ENCODE measurements at places on chromosomes 4 and X.

DNA sequence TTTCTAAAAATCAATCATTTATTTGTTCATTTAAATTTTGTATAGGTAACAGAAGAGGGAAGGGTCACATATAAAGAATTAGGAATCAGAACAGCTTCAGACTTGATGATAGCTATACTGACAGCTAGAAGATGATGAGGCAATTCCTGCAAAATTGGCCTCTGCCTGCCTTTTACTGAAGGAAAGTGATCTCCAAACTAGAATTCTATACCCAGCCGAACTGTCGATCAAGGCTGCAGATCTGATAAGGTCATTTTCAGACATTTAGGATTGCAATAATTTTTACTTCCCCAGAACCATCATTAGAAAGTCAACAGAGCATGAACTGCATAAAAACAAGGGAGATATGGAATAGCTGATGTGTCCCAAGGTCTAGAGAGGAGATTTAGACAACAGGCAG is 66.3 kb downstream of the HTRA3 start:
- DNase-seq, result no peak

GRCh38 chrX:2627272-2627867 is 63.7 kb upstream of the CD99 start:
- DNase-seq, result peak; percentile 34

- DNase-seq, result no peak
These were observed 129.3 kb upstream of the SLIT2 start for GRCh38 chr4:20122198-20122988.

- DNase-seq, result no peak
These were observed 857.0 kb upstream of the HTR2C start for GRCh38 chrX:113726898-113727297.

DNA sequence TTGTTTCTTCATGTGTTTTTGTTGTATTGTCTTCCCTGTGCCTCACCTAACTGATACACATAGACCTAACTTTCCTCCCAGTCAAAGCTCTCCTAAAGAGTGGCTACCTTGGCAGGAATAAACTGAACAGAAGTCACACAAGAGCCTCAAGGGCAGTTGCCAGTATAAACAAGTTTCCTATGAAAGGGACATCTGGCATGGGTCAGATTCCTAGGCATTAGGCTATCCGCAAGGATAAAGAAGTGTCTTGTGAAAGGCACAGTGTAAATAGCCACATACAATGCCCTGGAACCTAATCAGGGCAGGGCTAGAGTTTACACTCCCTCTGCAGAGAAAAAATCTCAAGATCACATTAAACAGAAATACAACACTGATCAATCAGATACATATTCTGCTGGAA is 220.8 kb downstream of the SPANXN3 start:
- DNase-seq, result no peak

- no peak for DNase-seq
These were observed 81.3 kb downstream of the LEF1 start for GRCh38 chr4:108087293-108087967.

- DNase-seq, result no peak
These were observed 60.6 kb upstream of the SPANXN2 start for GRCh38 chrX:143781103-143781502.

DNA sequence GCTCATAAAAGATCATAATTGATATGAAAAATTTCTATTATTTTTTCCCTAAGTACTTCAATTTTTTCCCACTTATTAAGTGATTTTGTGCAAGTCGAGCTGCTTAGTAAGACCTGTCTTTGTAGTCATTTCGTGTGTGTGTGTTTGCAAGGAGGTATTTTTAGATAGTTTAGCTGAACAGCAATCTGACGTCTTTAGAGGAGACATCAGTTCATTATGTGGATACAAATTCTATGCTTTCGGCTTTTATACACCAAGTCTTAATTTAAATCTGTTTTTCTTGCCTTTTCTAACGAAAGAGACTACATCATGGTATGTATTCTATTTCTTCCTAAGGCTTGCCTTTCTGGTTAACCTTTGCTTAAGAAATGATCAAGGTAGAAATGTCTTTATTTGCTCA is 179.4 kb downstream of the RAPGEF2 start:
- DNase-seq, result no peak

GRCh38 chr4:24055623-24056022 is 165.8 kb upstream of the PPARGC1A start:
- DNase-seq, result no peak

GRCh38 chr4:8230033-8230432 is 30.9 kb downstream of the SH3TC1 start:
- DNase-seq, result no peak

DNA sequence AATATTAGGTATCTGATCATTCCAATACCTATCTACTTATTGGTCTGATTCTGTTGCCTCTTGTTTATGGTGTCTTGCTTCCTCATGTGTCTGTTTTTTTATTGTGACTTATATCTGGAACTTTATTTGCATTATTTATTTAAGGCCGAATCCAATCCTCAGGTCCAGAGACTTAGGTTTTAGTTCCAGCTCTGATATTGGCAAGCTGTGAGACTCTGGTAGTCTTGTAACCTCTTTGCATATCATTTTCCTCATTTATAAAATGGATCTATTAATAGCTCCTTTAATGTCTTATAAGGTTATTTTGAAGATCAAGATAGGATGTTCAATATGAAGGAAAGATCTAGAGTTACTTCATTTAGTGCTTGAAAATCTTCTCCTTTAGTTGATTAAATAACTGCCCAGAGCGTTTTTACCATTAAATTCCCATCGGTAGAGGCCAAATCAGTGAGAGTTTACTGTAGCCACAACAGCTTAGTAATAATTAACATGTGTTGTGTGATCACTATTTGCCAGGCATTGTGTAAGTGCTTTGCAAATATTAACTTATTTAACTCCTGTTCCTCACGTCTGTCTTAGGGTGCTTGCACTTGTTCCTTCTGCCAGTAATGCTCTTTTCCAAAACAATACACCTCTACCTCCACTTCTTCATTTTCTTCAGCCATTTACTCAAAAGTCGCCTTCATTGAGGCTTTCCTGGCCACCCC is 82.2 kb downstream of the CC2D2A start:
- no peak for DNase-seq

GRCh38 chr4:73662709-73663546 is 42.7 kb upstream of the RASSF6 start:
- DNase-seq, result no peak

DNA sequence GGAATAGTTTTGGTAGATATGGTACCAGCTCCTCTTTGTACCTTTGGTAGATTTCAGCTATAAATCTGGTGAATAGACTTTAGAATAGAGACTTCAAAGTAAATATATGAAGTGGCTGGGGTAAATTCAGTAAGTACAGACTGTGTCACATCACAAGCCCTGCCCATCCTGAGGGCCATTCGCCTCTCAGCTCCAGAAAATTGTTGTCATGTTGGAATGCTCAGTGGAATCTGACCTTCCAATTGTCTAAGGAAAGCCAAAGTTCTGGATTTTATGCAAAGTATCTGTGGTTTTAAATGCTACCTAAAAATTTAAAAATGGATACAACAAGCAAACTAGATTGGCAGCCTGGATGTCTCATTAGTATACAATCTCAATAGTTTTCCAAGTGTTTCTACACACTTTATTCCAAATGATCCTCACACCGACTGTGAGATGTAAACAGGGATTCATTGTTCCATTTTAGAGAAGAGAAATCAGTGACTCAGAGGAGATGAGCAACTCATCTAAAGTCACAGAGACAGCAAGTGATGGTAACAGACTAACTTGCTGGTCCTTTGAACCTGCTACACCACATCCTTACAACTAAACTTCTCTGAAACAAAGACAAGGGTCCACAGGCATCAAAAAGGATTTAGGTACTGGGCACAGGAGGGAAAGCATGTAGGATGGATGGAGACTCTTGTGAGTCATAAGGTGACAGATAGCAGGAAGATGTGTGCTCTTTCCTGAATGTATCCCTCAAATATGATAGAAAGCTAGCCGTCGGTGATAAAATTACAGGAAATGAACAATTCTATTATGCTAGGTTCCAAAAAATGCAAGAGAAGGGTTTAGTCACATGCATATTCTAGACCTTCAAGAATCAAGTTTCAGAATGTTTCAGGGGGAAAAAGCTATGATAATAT is 127.3 kb downstream of the ATP10D start:
- no peak for DNase-seq

DNA sequence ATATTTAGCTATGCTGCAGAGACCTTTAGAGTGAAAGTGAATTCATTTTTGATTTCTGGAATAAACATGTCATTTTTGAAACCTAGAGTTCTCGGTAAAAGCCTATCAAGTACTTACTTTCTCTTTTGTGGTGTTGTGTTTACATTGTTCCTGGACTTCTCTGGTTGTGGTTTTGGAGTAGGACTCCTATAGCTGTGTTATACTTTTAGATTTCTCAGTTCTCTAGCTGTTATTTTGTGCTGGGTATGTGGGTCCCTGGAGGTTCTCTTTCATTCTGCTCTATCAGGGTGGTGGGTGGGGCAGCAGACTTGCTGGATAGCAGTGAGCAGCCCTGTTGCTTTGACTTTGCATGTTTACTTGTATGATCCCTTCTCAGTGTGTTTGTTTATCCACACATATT is 25.6 kb upstream of the MSMO1 start:
- DNase-seq, result no peak

GRCh38 chr4:109020861-109021260 is 258.0 kb upstream of the ETNPPL start:
- no peak for DNase-seq

DNA sequence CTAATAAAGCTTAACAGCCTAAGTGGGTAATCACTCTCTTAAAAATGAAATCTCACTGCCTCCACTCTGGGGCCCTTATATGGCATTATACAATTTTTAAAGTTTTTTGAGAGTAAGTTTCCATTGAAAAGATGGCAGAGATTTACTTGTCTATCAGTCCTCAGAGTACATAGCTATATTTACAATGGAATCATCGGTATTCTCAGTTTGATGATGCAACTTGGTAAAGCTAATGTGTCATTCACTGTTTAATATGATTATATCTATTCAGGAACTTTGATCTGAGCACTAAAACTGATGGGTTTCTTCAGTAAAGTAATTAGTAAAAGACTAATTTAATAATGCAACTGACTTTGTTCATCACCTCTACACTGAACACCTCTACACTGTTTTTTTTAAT is 51.6 kb downstream of the CT47B1 start:
- no peak for DNase-seq

- DNase-seq, result no peak
These were observed 22.0 kb downstream of the RGS12 start for GRCh38 chr4:3314706-3315260.

- no peak for DNase-seq
These were observed 90.7 kb downstream of the CORIN start for GRCh38 chr4:47747211-47747610.

GRCh38 chr4:143424276-143424675 is 87.6 kb downstream of the GAB1 start:
- DNase-seq, result no peak

- no peak for DNase-seq
These were observed 43.3 kb downstream of the CAMK2D start for GRCh38 chr4:113718252-113718651.

GRCh38 chrX:118523920-118524319 is 28.3 kb downstream of the DOCK11 start:
- DNase-seq, result peak; percentile 48

DNA sequence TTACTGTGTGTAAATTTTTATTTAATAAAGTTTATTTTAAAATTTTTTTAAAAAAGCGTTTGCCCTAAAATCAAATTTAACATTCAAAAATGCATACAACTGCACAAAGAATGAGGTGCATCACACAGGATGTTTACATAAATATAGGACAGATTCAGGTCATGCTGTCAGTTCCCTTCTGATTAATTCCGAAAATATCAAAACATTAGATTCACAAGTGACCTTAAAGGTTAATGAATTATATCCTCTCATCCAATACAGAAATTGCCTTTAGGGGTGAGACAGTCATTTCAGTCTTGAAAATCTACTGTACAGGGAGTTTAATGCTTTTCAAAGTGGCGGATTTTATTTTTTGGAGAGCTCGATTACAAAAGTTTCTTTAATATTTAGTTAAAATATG is 208.7 kb upstream of the FTHL17 start:
- no peak for DNase-seq

DNA sequence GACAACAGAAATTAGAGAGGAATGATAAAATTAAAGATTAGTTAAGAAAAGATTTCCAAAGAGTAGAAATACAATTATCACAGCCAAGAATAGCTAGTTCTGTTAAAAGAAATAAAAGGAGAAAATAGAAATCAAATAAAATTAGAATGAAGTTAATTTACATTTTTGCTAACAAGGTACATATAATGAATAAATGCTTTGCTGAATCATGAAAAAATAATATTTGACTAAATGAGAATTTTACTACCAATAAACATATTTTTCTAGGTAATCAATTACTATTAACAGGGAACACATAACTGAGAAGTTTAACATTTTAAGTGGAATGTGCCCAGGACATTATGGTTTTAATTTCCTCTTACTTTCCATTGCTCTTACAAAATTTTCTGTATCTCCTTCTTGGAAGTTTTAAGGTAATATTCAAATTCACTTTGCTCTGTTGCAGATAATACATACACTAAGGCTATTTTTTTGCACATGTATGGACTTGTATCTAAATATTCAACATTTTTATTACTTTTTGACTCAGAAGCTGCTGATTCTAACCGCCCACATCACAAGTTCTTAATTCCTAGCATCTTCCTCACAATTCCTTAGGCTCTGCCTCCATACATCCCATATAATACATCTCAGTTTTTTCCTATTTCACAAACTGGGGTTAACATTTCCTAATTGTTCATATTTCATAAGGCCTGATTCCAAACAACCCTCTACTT is 870.7 kb upstream of the INTU start:
- DNase-seq, result no peak

GRCh38 chr4:6633091-6633906 is 7.2 kb upstream of the MRFAP1 start:
- no peak for DNase-seq

DNA sequence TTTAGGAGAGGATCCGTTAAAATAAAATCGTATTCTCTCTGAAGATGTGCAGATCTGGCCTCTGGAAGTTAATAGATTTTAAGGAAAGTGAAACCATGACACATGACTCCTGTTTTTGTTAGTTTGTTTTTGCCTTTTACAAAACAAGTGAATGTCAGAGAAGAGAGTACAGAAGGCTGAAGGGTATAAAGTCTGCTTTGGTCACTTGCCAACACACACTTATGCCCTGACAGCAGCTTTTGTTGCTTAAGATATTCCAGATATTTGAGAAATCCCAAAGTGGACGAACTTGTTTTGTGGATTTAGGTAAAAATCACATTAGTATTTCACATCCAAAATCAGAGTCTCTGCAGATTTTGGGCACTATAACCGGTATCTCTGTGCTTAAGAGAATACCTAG is 192.4 kb upstream of the RASGEF1B start:
- DNase-seq, result no peak

- DNase-seq, result no peak
These were observed 41.0 kb upstream of the UCP1 start for GRCh38 chr4:140609548-140610425.

DNA sequence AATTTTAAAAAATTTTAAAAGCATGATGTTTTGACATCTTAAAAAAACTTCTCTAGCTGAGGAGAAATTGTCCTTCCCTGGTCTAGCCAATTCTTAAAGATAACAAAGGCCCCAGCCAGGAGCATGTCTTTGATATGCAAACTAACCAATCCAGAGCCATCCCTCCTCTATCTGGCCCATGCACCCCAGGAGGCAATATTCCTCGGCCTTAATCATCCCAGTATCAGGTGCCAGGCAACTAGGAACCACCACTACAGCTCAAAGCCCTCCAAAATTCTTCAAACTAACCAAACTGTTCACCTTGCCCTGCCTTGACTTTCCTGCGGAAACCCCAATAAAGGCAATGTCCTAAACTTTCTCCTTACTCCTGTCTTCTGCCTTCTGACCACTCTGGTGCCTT is 97.8 kb upstream of the USP9X start:
- no peak for DNase-seq

Measured in T-cell (primary cell).